ENCODE measurements at places on chromosomes 5 and 9.

DNA sequence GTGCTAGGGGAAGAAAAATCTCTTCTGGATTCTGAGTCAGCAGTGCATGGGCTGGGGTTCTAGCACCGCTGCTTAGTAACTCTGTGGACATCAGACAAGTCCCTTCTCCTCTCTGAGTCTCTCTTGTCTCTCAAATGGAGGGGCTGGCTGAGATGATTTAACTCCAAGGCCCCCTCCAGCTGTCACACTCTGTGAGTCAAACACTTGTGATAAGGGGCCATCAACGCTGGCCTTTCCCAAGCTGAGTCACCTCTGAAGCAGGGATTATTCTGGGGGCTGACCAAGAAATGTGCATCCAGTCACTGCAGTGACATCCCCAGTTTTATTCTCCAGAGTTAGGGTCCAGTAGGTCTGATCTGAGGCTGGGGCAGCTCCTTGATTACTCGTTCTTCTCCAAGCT lies 110.4 kb upstream of the ZNF462 start:
- no peak for DNase-seq

GRCh38 chr5:152634586-152634985 lies 229.5 kb upstream of the NMUR2 start:
- peak; percentile 82 for DNase-seq

DNA sequence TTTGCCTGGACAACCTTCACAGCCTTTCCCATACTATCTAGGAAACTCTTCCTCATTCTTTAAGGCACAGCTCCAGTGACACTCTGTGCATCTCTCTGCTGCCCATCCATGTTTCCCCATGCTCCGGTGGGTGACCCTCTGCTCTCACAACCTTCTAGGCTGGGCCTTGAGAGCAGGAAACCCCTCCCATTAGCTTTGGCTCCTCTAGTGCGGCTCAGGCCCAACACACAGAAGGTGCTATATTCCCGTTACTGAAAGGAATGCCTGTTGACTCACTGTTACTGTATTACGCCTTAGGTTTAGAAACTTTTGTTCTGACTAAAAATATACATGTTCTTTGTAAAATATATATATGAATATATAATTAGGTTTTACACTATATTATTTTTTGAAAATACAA lies 8.1 kb upstream of the CCL28 start:
- no peak for DNase-seq

GRCh38 chr9:92517046-92517445 lies 18.7 kb downstream of the ECM2 start:
- no peak for DNase-seq

GRCh38 chr5:33188089-33188488 lies 252.7 kb upstream of the TARS1 start:
- DNase-seq = no peak

DNA sequence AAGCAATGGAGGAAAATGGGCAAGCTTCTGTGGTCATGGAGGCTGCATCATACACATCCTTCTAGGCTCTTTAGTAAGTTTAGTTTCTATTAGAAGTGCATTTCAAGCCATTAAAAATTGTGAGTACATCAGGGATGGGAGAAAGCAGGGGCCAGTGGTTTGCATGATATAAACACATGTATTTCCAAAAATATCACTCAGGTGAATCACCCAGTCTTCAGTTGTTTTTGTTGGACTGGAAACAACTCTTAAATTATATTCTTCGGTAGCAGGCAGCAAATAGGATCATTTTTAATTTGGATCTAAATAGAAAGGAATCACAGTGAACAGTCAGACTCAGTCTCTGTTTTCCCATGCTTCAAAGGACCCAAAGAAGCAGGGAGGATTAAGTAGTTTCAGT lies 657.9 kb downstream of the TLR4 start:
- no peak for DNase-seq

DNA sequence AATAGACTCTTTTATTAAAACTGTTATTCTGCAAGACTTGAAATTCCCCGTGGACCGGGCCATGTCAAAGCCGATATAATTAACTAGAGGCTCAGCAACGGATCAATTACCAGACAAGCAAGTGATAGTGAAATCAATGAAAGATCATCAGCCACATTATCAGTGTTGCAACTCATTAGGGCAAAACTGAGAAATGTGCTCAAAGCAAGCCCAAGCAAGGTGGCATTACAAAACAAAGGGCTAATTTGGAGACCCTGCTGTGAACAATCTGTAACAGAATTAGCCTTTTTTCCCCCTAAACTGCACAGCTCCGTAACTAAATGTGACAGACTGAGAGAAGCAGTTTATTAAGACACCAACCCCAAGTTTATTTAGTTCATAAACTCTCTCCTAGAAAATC lies 140.3 kb downstream of the BNC2 start:
- peak; percentile 45 for DNase-seq

DNA sequence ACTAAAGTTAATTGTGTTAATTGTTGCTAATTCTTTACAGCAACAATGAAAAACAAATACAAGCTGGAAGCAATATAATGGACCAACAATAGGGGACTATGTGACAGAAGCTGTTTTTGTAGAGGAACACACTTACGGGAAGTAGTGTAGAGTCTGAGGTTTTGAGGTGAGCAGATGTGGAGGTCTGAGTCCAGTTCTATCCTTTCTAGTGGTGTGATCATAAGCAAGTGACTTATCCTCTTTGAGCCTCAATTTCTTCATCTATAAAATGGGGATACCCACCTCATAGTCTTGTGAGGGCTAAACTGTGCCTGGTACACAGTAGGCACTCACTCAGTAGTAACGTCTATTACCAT lies 28.3 kb downstream of the ALG2 start:
- DNase-seq = no peak

DNA sequence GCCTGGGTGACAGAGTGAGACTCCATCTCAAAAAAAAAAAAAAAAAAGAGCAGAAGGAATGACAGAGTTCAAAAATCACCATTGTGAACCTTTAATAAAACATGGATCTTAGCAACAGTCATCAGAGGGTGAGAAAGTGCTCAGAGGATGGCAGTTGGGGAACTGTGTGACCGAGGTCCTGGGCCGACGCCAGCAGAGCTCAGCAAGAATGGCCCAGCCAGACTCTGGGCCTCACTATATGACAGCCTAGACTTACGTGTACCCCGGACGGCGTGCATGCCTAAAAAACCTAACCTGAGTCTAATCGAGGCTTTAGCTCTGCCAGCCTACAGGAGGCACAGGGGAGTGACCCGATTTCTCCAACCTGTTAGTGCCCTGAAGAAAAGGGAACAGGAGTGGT lies 64.3 kb downstream of the MVB12B start:
- no peak for DNase-seq

DNA sequence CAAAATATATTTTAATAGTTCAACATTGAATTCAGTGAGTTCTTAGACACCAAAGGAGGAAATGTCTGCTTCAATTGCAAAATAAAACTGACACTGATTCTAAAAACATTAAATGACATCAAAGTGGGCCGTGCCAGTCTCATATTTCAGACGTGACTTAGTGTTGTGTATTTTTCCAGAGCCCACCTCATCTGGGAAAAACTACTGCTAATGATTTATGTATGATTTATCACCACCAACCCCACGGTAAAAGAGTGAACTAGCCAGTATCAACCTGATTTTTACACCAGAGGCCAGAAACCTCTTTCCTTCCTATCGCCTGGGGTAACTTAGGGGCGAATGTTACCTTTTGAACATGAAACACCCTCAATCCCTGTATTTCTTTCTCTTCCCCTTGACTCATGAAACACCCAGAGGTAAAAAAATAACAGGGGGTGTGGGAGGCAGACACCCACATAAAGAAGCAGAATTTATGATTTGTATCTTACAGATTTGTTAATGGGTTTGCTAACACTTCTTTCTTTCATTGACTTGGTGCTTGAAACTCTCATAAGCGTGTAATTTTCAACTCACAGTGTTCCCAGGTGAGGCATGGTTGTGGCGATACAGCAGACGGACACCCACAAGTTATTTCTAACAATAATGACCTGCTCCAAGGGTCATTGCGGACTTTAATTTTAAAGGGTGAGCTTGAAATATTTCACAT lies 56.4 kb upstream of the FANCC start:
- DNase-seq = no peak

DNA sequence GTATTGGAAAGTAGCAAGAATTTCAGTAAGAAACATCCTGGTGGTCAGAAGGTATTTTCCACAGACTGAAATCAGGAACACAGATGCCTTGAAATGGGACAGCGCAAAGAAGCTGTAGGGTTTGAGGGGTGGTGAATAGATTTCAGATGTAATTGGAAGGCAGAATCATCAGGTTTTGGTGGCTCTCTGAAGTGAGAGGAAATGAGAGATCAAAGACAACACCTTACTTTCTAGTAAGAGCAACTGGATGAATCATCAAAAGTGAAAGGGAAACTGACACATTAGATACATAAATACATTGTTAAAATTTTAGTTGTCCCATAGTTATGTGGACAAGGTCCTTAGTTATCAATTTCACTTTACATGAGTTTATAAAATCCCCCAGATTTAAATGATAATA lies 188.2 kb upstream of the SLC27A6 start:
- DNase-seq = no peak

DNA sequence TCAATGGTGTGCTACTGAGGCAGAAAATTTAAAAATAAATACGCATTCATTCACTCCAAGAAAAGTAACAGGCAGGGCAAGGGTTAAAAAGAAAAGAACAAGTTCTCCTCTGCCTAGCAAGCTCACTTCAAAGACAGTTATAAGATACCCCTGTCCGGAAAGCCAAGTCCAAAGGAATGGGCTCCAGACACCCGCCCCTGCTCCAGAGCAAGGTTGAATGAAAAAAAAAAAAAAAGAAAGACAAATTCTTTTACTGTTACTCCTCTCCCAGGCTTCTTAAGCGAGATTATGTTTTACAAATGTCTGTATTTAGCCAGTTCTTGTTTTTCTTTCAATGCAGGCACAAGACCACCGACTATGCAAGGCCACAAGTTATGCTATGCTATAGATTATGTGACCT lies 9.1 kb upstream of the ANXA2R start:
- no peak for DNase-seq

GRCh38 chr5:156598964-156599363 lies 251.1 kb upstream of the PPP1R2B start:
- peak; percentile 30 for DNase-seq
